DMS 273 treated with DMSO at 0.1 percent for 48 hours (cell line): ENCODE measurements at places on chromosomes 16 and 17.

DNA sequence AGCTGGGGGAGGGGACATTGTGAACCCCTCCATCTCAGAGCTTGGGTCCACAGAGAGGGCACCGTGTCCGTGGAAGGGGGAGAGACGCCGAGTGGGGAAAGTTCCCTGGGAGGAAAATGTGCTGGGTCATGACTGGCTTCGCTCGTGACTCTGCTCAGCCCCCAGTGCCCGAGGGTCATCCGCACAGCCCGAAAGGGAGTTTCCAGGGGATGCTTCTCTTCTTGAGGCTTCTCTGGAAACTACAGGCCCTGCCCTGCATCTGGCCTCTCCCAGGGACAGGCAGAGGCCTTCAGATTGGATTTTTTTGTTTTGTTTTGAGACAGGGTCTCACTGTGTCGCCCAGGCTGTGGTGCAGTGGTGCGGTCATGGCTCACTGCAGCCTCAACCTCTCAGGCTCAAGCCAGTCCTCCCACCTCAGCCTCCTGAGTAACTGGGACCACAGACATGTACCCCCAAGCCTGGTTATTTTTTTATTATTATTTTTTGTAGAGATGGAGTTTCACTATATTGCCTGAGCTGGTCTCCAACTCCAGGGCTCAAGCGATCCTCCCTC is 9.8 kb upstream of the GSE1 start:
- no peak for DNase-seq

DNA sequence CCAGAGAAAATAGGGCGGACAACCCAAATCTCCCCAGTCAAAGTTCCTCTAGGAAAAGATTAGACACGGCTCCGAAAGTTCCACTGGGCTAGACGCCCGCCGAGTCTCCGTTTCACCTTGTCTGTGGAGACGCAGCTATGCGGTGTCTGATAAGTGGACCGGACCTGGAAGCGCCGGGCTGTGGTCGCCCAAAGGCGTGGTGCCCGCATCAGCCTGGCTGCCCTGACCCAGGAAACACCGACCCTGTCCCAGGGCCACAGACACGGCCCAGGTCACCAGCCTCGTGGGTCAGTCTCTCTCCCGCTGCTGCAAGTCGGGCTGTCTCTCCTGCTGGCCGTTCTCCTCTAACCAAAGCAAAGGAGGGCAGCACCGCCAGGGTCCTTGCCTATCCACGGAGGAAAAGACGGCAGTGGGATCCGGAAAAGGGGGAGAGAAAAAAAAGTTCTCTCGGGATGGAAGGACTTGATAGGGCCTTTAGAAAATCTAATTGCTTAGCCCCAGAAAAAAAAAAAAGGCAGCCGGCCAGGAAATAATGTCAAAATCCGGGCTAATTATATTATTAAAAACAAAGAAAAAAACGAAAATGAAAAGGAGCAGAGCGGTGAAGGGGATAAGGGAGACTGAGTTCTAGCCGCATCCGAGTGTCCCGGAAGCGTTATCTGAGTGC is 13.9 kb upstream of the FOXF1 start:
- no peak for DNase-seq

DNA sequence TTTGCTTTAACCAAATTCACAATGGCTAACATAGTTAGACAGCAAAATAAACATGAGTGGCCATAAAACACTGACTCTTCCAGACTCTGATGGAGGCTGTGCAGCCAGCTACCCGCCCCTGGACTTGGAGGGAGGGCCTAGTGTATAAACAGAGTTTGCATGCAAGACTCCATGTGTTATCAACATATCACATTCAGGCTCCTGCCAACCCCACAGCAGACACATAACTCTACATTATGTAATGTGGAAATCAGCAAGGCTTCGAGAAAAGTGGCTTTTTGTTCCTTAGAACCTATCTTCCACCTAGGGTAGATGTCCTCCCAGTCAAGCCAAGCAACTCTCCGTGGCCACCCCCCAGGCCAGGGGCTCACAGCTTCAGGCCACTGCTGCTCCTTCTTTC is 19.3 kb upstream of the SOX9 start:
- DNase-seq, result no peak

DNA sequence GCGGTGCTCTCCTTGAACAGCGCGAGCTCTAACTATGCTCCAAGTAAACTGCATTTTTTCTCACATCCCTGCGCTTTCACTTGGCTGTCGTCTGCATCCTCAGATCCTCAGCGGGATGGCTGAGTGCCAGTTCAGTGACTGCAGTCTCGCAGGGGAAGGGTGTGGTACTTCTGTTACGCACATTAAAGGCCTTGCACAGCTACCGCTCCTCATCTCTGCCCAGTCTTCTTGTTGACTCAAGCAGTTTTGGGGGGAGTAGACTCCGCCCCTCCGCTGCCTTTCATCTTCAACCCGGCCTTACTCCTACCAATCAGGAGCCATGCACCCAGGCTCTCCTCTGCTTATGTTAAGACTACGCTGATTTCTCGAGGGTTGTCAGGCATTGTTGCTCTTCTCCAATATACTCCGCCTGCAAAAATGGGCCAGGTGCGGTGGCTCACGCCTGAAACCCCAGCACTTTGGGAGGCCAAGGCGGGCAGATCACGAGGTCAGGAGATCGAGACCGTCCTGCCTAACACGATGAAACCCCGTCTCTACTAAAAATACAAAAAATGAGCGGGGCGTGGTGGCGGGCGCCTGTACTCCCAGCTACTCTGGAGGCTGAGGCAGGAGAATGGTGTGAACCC is 10.0 kb downstream of the ATP5PD start:
- DNase-seq, result no peak

- DNase-seq, result no peak
Observed at GRCh38 chr17:77365584-77366186, 224.9 kb downstream of the SEC14L1 start.

GRCh38 chr16:55660828-55661227 is 5.0 kb downstream of the SLC6A2 start:
- DNase-seq, result no peak

DNA sequence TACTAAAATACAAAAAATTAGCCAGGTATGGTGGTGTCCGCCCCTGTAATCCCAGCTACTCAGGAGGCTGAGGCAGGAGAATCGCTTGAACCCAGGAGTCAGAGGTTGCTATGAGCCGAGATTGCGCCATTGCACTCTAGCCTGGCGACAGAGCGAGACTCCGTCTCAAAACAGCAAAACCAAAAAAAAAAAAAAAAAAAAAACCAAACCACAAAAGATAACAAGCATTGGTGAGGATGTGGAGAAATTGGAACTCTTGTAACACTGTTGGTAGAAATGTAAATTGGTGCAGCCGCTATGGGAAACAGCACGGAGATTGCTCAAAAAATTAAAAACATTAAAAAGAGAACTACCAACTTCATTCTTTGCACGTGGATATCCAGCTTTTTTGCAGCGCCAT is 119.4 kb downstream of the OR1D5 start:
- DNase-seq, result no peak

DNA sequence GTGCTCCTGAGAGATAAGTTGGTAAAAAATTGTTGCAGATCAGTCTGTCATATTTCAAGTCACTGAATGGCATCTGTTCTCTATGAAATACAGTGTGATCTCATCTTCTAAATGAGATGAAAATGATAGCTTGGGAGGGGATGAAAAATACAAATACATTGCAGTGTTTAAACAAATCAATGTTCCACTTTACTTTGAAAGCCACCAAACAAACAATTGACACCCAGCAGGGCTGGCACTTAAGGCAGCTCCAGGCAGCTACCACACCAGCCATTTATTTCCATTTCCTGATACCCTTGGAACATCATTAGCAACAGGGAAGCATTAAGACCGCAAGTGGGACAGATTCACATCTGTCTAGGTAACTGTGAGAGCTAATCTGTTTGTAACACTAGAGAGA is 827.6 kb upstream of the KIF2B start:
- no peak for DNase-seq

- DNase-seq, result no peak
Observed at GRCh38 chr17:76920364-76921139, 52.3 kb downstream of the MGAT5B start.

- DNase-seq, result no peak
Observed at GRCh38 chr16:82995924-82996441, 369.2 kb downstream of the CDH13 start.

DNA sequence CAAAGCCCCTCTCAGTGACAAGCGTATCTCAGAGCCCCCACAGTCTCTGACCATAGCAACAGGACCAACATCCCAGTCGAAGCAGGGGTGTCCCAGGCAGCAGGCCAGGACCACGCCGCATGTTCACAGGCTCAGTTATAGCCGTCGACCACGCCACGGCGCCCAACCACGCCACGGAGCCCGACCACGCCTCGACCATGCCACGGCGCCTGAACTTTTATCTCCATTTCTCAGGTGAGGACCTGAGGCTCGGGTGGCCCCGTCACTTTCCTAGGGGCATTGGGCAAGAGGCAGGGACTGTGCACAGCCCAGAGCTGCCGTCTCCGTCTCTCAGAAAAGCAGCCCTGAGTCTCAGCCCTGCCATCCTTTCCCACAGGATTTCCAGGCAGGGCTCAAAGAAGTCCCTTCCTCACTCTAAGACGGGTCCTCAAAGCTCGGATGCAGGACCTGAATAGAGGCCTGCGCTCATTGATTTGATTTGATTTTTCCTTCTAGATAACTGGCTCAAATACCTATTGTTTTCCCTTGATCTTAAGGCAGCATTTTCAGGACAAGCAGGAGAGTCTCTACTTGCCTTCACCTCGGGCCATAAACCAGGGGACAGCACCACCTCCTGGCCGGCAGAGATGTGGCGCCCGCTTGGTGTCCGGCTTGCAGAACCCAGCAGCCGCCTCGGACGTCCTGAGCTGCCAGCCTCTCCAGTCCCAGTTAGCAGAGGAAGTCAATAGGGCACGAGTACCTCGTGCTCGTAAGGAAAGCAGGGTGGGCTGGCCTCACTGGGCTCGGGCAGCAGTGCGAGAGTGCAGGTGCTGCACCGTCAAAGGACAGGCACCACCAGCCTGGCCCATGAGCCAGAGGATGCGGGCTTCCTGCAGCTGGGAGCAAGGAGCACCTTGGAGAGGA is 38.8 kb downstream of the C16orf95 start:
- DNase-seq, result no peak

- DNase-seq, result no peak
Observed at GRCh38 chr16:72927199-72928089, 120.5 kb downstream of the ZFHX3 start.

DNA sequence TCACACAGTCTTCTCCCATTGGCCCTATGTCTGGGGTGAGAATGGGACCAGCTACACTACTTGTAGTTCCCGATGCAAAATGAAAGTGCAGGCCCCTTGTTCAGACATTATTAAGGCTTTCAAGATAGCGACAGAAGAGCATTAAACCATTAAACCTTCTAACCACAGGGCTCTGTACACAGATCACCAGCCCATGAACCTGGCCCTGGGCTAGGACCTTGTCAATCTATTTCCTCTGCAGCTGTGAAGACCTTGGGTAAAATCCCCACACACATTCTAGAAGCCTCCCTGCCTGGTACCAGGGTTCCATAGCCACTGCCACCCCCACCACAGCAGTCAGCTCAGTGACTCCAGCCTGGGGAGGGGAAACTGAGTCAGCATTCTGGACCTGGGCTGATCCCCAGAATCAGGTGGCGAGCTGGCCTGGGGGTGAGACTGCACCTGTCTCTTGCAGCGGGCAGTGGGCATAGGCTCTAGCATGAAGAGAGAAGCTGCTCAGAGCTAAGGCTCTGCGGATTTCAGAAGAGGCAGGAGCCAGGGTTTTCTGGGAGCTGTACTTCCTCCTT is 119.7 kb upstream of the LHX1 start:
- DNase-seq, result no peak

DNA sequence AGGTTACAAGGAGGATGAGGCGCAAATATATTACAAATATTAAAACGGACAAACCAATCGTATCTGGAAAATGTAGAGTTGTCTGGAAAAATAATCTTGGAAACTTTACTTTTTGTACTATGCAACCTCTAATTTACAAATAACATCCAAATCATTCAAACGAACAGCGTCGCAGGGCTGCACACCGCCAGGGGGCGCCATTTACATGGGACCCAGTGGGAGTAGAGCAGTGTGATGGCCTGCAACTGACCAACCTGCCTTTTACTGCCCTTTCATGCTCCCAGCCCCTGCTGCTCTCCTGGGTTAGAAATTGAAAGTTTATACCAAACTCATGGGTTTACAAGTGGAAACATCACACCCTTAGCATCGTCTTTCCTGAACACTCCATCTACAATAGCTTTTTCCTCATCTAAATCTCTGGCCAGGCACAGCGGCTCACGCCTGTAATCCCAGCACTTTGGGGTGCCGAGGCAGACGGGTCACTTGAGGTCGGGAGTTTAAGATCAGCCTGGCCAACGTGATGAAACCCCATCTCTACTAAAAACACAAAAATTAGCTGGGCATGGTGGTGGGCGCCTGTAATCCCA is 10.0 kb downstream of the PITPNC1 start:
- DNase-seq, result no peak

DNA sequence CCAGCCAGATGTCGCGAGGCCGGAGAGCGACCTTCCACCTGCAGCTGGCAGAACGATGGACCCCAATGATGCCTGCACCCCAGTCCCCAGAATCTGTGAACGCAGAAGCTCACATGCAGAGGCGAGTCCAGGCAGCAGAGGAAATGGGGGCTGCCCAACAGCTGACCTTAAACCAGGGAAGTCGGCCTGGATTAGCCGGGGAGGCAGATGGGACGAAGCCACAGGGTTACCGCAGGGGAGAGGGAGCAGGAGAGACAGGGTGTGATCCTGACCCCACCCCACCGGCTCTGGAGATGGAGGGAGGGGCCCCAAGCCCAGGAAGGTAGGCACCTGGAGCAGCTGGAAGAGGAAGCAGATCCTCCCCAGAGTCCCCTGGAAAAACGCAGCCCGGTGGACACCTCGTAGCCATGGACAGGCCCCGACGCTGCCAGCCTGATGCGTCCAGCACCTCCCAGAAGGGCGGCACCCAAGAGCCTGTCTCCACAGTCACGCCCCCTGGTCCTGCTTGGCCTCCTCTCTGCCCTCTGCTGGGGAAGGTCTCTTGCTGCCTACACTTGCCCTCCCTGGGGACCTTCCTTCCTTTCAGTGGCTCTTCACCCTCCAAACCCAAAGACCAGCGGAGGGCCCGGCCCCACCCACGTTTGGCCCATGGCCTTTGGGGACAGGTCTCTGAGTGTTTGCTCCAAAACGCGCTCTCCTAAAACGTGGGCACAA is 37.3 kb downstream of the PIEZO1 start:
- DNase-seq, result no peak

DNA sequence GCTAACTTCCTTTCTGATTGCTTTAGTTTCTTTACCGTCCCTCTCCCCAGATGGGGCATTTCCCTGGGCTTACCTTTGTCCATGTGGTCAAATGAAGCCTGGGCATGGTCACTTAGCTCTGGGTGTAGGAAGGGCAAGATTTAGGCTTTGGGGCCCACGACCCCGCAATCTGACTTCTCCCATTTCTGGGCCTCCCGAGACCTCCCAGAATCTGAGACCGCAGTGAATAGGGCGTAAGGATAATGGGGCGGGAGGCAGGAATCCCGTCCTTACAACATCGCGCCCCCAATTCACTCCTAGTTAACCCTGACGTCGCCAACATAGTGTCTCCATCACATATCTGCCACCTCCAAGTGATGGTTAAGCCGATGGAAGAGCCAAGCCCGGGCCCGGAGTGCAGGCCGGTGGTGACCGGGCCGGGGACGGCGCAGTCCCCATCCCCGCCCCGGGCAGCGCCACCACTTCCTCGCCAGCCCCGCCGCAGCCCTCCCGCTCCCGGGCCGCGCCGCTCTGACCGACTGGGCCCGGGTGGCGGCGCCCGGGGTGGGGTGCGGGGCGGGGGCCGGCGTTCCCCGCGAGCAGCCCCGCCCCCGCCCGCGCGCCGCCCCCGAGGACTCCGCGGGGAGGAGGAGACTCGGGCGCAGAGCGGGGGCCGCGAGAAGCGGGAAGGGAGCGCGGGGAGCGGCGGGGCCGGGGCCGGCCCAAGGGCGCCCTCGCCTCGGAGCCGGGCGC is at the start of gene RHBDL3:
RHBDL3 (plus strand) TSS at position 641 of the 732 bp plus-strand sequence. CDS start 358 bp downstream, outside the sequence.
- DNase-seq, result no peak
